GM23338 (cell line): ENCODE measurements at places on chromosomes 7 and 10.

DNA sequence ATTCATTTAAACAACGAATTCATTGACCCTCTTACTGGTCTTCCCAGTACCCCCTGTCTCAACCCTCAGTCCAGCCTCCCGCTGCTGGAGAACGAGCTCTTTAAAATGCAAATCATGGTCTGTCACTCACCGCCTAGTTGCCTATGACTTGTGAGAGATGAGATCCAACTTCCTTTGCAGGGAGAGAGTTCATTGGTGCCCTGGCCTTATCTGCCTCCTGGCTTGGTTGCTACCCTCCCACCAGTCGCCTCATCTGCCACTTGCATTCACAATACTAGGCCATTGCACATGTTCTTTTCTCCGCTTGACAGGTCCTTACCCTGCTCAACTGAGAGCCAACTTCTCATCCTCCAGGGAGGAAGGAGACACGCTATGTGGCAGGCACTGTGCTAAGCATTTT, 54.0 kb upstream of the MXI1 start:
- peaks cover 24% of the 10 kb centered on the region for H3K27me3 ChIP-seq
- H3K27ac ChIP-seq = no peak overlapping the region
- H3K36me3 ChIP-seq = no peaks in the 10 kb centered on the region
- no peak overlapping the region for H3K4me3 ChIP-seq

DNA sequence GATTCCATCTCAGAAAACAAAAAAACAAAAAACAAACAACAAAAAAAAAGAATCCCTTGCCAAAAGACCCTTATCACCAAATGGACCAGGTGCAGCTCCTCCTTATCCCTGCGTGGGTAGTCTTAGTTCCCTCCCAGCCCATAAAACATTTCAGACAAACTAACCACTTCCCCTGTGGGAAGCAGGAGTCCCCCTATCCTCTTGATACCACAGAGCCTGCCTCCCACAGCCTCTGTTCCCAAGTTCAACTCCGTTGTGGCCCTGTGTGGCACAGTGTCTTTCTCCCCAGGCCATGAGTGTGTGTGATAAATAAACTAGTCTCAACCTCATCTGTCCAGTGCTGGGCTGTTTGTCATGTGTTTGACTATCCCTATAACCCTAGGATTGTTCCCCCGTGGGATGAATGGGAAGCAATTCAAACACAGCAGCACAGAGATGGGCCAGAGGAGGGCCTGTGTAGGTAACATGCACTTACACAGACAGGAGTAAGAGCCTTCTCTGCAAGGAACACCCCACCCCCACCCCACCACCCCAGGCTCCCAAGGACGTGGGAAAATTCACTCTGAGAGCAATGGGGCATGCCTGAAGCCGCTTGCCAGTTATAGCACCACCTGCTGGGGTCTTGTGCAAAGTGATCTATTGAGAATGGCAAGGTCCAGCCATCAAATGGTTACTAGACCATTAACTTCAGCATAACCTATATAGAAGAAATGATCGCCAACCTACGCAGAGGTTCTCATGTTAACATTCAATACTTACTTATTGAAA, 147.1 kb upstream of the GHITM start:
- DNase-seq = peak; percentile 91
- no peaks in the 10 kb centered on the region for H3K36me3 ChIP-seq
- H3K4me3 ChIP-seq = no peak overlapping the region
- H3K27me3 ChIP-seq = no peaks in the 10 kb centered on the region

DNA sequence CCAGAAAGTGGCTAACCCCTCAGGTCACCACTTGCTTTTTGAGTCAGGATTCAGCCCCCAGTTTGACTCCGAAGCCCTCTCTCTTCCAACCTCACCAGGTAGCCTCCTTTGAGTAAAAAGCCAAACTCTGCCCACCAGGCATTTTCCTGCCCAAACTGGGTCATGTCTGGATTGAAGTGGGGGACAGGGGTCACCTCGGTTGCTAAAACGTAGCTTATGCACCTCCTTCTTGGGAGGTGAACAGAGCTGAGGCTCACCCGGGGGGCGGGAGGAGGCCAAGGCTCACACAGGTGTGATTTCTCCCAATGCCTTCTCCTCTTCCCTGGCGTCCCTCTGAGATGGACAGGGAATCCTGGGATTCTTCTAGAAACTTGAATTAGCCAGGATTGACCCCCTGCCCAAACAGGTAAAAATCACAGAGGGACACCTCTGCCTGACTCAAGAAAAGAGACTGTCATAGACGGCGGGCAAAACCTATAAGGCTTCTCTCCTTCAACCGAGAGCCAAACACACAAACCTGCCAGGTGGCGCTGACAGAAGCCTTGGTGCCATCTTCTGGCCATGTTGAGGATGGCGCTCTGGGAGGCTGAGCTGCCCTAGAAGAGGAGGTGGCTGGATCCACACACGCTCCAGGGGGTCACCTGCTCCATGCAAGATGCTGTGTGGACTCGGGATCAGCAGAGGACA, 51.6 kb downstream of the PRLHR start:
- H3K4me3 ChIP-seq = no peak overlapping the region
- no peak overlapping the region for H3K27ac ChIP-seq
- H3K27me3 ChIP-seq = no peaks in the 10 kb centered on the region
- no peaks in the 10 kb centered on the region; the same call in 1 of the 2 replicates for H3K4me1 ChIP-seq
- H3K36me3 ChIP-seq = no peaks in the 10 kb centered on the region
- DNase-seq = peak; percentile 83

- no peak for DNase-seq
- no peak overlapping the region for H3K4me3 ChIP-seq
- no peak overlapping the region for H3K27ac ChIP-seq
Measured at GRCh38 chr10:118584181-118584954, 11.1 kb downstream of the PRLHR start.

DNA sequence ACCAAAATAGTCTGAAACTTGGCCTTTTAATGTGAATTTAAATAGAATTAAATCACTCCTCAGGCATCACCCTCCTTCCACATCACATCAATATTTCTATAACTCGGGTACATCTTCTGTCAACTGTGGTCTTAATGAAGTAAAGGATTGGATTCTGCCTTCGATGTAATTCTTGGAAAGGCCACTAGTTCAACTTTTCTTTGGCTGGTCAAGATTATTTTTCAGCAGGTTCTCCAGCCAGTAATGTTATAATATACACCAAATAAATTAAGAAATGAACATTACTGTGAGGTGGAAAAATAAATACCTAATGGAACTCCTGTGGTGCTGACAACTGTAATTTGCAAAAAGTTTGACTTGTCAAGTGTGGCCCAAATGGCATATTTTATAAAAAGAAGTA, 9.7 kb upstream of the SLC16A9 start:
- H3K4me1 ChIP-seq = no peaks in the 10 kb centered on the region
- DNase-seq = peak; percentile 15
- H3K27me3 ChIP-seq = no peaks in the 10 kb centered on the region
- H3K36me3 ChIP-seq = no peaks in the 10 kb centered on the region
- H3K4me3 ChIP-seq = no peak overlapping the region
- H3K27ac ChIP-seq = no peak overlapping the region

GRCh38 chr7:136386876-136387275, 409.7 kb upstream of the MTPN start:
- no peak overlapping the region for H3K4me3 ChIP-seq
- no peaks in the 10 kb centered on the region for H3K36me3 ChIP-seq
- DNase-seq = no peak

DNA sequence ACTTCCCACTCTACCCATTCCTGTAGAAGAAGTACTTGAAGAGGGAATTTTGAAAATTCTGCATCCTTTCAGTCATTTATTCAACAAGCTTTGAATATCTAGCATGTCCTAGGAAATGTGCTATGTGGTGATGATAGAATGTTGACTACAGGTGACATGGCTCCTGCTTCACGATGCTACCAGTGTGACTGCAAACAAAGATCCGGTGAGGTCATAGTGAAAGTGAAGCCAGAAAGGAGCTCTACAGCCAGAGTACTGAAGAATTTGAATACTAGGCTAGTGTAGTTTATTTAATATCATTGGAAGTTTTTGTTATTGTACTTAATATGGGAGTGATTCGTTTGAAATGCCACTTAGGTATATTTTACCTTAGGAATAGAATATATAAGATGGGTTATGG, 348.1 kb downstream of the TFEC start:
- no peaks in the 10 kb centered on the region for H3K27me3 ChIP-seq
- no peaks in the 10 kb centered on the region for H3K36me3 ChIP-seq

DNA sequence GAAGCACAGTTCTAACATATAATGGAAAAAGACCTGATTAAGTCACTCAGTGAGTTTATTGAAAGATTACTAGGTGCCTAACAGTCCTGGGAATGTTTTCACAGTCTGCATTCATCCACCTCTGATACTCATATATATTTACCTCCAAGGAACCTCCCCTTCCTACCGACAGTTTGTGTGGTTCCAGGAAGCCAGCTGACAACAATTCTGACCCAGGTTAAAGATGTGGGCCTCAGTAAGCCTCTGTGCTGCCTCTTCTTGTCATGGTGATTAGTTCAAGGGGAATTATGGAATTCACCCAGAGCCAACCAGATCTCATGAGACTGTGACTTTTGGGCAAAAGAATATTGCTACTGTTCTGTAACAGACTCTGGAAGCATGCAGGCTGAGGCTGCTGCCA, 186.8 kb downstream of the NXPH1 start:
- H3K27ac ChIP-seq = 0 out of 2 replicates have a peak overlapping the region, but pooled peaks have one; percentile 21
- H3K27me3 ChIP-seq = no peaks in the 10 kb centered on the region
- no peaks in the 10 kb centered on the region for H3K36me3 ChIP-seq
- peaks cover 29% of the 10 kb centered on the region for H3K4me1 ChIP-seq
- H3K4me3 ChIP-seq = no peak overlapping the region
- DNase-seq = peak; percentile 5

DNA sequence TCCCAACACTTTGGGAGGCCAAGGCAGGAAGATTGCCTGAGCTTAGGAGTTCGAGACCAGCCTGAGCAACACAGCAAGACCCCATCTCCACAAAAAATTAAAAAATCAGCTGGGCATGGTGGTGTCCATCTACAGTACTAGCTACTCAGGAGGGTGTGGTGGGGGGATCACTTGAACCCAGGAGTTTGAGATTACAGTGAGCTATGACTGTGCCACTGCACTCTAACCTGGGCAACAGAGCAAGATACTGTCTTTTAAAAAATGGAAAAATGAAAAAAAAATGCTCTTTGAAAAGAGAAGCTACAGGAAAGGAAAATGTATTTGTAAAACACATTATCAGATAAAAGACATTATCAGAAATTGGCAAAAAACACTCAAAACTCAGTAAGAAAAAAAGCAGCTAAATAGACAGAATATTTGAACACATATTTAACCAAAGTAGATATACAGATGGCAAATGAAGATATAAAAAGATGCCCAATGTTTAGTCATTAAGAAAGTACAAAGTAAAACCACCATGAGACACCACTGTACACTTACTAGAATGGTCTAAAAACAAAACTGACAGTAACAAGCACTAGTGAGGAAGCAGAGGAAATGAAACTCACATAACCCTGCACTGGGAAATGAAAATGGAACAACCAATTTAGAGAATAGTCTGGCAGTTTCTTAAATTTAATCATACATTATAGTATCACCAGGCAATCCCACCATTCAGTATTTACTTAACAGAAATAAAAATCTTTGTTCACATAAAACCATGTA, 40.5 kb downstream of the NRBF2 start:
- H3K27ac ChIP-seq = no peak overlapping the region
- no peak for DNase-seq
- no peaks in the 10 kb centered on the region for H3K4me1 ChIP-seq
- H3K27me3 ChIP-seq = no peaks in the 10 kb centered on the region

- no peaks in the 10 kb centered on the region for H3K4me1 ChIP-seq
- H3K4me3 ChIP-seq = no peak overlapping the region
- no peaks in the 10 kb centered on the region for H3K36me3 ChIP-seq
- DNase-seq = peak; percentile 19
- H3K27ac ChIP-seq = no peak overlapping the region
Measured at GRCh38 chr10:14023673-14024328, 306.9 kb downstream of the FRMD4A start.

GRCh38 chr10:6022660-6023059, 39.5 kb downstream of the IL2RA start:
- no peak overlapping the region for H3K27ac ChIP-seq
- no peak for DNase-seq
- no peaks in the 10 kb centered on the region for H3K36me3 ChIP-seq
- no peak overlapping the region for H3K4me3 ChIP-seq
- H3K4me1 ChIP-seq = no peaks in the 10 kb centered on the region

DNA sequence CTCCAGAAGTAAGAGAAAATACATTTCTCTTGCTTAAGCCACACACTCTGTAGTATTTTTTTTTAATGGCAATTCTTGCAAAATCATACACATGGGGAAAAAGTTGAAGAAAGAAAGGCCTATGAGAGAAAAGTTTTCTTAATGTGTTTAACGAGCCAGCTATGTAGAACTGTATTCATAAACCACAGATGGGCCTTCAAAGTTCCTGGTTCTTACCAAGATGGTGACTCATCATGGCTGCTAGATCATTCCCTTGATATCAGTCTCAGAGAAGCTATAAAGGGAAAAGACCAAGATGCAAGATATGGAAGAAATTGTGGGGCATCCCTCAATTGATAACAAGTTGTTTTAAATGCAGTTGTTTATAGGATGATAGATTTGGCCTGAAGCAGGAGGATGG, 992.7 kb upstream of the MBL2 start:
- no peak for DNase-seq
- H3K4me1 ChIP-seq = no peaks in the 10 kb centered on the region
- no peak overlapping the region for H3K4me3 ChIP-seq
- H3K27ac ChIP-seq = no peak overlapping the region
- no peaks in the 10 kb centered on the region for H3K36me3 ChIP-seq
- no peaks in the 10 kb centered on the region for H3K27me3 ChIP-seq

GRCh38 chr7:6246251-6246917, 26.0 kb downstream of the CYTH3 start:
- no peak for DNase-seq
- H3K36me3 ChIP-seq = no peaks in the 10 kb centered on the region
- peak overlapping the region; percentile 29; the same call in 1 of the 2 replicates for H3K27ac ChIP-seq
- H3K27me3 ChIP-seq = no peaks in the 10 kb centered on the region
